ENCODE measurements at places on chromosomes 5 and 9. TPM values are rescaled to one million over a fixed set of nuclear protein-coding genes. Genes with fewer than 3 reads are reported as not detected.

- no peak for DNase-seq
These were observed 459.0 kb downstream of the TLE4 start for GRCh38 chr9:80030801-80031200.

DNA sequence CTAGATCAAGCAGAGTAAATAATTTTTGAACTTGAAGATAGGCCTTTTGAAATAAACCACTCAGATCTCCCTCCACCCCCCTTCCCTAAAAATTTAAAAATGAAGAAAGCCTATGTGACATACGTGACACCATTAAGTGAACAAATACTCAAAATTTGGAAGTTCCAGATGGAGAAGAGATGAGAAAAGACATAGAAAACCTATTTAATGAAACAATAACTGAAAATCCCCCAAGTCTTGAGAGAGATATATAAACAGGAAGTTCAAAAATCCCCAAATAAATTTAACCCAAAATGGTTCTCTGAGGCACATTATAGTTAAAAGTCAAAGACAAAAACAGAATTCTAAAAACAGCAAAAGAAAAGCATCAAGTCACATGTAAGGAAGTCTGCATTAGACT lies 428.6 kb downstream of the PSAT1 start:
- DNase-seq = no peak

DNA sequence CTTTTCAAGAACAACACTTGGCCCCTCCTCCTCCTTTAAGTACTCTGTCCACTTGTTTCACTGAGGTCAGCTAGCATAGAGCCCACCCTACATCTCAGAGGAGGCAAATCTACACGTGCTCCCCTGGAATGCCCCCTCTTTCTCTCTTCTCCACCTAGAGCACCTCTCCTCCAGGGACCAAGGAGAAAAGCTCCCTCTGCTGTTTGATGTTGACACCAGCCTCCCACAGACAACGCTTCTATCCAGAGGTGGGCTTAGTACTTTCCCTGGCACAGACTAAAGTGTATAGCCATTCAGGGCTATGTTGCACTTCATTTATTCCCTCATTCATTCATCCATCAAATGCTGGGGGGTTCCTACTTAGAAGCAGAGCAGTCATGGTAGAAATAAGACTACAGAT lies 68.2 kb upstream of the TAF1L start:
- DNase-seq = no peak

DNA sequence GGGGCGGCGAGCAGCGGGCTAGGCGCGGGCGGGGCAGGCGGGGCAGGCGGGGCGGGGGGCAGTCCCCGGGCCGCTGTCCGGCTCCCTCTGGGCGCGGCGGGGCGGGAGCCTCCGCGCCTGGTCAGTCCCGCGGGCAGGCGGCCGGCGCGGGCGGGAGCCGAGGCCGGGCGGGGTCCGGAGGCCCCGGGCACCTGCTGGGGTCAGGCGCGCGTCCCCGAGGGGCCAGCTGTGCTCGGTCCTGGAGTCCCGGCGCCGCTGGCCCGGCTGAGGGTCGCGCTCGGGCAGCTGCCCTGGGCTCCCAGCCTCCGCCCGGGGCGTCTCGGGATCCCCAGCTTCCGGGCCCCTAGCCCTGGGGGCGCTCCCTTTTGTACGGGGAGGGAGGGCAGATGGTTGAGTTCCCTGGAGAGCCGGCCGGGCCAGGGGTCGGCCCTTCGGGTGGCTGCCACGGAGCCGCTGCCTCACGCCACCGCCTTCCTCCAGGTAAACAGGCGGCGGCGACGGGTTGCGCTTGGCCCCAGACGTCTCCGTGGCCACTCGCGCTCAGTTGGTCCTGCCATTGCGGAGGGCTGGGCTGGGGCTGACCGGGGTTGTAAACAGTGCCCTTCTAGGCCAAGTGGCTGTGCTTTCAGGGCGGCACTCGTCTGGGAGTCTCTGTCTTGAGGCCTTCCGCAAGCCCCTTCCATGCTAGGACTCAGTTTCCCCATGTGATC lies 473 bp downstream of the ZBTB34 start:
- peak; percentile 49 for DNase-seq

DNA sequence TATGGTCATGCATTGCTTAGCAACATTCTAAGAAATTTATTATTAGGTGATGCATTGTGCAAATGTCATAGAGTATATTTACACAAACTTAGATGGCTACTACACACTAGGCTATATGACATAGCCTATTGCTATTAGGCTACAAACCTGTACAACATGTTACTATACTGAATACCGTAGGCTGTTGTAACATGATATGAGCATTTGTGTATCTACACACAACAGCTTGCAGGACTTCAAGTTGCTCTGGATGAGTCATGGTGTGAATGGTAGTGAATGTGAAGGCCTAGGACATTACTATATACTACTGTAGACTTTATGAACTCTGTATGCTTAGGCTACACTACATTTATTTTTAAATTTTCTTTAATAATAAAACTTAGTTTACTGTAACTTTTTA lies 107.2 kb upstream of the MAMDC2 start:
- DNase-seq = no peak

DNA sequence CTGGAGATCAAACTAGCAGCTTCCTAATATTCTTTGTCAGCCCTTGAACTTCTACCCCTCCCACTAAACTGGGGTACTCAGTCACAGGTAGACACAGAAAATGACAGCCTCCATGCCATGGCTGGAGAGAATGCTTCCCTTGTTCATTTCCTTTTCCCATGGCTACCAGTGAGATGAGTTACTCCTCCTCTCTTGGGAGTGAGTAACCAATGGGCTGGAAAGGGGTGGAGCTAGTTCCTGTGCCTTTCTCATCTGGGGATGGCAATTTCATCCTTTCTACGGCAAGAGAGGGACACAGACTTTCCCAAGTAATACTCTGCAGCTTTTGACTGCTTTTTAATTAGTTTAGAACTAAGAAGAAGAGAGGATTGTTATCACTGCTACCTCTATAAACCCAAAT lies 1045.6 kb upstream of the WWC1 start:
- no peak for DNase-seq

DNA sequence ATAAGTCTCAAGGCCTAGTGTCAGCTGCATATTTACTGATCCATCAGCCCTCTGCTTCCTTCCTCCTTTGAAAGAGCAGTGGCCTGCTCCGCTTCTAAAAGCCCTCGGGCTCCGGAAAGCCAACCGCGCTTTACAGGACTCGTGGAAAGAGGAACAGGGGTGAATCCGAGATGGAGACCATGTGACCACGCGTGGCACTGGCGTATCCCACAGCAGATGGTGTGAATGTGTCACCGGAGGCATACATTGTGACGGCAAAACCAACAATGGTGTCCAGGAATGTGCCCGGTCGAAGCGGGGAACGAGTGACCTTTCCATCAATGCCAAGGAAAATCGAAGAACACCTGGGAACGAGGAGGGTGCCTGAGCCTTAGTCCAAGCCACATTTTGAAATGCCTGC lies 484.6 kb downstream of the SPATA31A7 start:
- DNase-seq = no peak

GRCh38 chr5:132136906-132137305 lies 63.3 kb downstream of the CSF2 start:
- DNase-seq = no peak

- DNase-seq = no peak
These were observed 915.7 kb downstream of the EFNA5 start for GRCh38 chr5:106755066-106755465.

GRCh38 chr9:77276799-77277198 lies 99.5 kb downstream of the VPS13A start:
- DNase-seq = no peak

- no peak for DNase-seq
These were observed 7.6 kb upstream of the HMGCS1 start for GRCh38 chr5:43320846-43321245.

DNA sequence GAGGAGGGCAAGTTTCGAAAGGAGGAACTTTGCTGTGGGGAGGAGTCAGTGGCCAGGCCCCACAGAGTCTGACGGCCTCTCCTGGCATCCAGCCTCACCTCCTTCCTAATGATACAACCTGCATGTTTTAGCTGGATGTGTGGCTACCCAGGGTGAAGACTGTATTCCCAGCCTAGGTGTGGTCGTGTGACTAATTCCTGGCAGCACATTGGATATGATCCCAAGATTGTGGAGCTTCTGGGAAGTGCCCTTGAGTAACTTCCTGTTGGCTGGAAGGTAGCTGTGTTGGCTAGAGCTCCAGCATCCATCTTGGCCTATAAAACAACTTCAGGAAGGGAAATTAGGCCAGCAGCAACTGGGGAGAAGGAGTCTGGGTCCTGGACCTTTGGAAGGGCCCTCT lies 19.0 kb upstream of the LPCAT1 start:
- no peak for DNase-seq

GRCh38 chr9:134962065-134962972 lies 44.6 kb upstream of the FCN1 start:
- no peak for DNase-seq

DNA sequence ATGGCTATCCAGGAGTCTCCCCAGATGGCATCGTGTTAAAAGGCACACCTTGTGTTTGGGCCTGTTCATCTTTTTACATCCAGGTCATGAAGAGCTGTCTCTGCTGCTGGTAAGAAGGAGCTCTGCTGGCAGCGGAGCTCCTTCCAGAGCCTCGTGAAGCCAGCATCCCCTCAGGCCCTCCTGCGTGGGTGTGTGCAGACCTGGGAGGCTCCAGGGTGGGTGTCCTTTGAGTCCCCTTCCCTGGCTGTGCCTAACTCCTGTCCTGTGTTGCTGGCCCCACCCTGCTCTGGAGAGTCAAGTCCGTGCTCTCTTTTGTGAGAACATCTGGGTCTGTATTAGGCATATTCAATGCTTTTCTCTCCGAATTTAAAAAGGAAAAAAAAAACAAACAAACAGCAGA lies 149.6 kb upstream of the IRX2 start:
- no peak for DNase-seq

DNA sequence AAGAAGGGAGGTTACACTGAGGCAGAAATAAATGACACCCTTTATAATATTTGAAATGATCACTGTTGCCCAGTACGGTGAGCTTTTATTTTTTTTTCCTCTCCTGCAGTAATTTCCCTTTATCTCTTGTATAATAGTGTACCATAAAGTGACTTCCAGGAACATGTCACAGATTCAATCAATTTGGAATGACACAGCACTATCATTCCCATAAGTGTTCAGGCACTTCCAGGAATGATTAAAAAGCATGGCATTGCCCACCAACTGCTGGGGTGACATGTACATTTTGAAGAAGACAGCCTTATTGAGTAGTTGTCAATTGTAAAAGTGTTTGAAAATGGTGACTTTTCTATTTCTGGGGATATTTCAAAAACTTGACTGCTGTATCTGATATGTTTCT lies 1700.9 kb upstream of the NUDT12 start:
- no peak for DNase-seq

DNA sequence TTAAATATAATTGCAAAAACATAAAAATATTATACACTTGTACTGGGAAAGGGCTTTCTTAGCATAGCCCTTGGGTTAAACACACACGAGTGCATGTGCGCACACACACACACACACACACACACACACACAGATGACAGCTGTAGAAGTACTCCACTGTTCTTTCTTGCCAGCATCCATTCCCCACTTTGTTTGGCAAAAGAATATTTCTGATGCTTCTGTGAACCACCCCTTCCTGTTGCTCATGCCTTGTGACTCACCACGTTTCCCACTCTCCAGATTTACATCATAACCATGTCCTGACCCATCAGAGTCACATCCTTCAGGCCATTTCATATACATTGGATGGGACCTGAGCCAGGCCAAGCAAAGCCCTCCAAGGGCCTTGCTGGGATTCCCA lies 280.1 kb downstream of the DNAH5 start:
- DNase-seq = no peak

Gene SLCO4C1
- total RNA-seq = 0.17 TPM

GRCh38 chr9:12699529-12699928 lies 6.3 kb downstream of the TYRP1 start:
- DNase-seq = no peak

GRCh38 chr5:147578228-147579024 lies 68.6 kb upstream of the DPYSL3 start:
- no peak for DNase-seq

Gene MEIKIN
- total RNA-seq = not detected

Gene SOX30
- total RNA-seq = not detected

GRCh38 chr5:126801174-126801991 lies 24.4 kb downstream of the LMNB1 start:
- DNase-seq = no peak

Gene C9orf43
- 0.12 TPM for total RNA-seq

Gene TRPM6
- total RNA-seq = 0.32 TPM

Gene PCDHA2
- total RNA-seq = not detected

DNA sequence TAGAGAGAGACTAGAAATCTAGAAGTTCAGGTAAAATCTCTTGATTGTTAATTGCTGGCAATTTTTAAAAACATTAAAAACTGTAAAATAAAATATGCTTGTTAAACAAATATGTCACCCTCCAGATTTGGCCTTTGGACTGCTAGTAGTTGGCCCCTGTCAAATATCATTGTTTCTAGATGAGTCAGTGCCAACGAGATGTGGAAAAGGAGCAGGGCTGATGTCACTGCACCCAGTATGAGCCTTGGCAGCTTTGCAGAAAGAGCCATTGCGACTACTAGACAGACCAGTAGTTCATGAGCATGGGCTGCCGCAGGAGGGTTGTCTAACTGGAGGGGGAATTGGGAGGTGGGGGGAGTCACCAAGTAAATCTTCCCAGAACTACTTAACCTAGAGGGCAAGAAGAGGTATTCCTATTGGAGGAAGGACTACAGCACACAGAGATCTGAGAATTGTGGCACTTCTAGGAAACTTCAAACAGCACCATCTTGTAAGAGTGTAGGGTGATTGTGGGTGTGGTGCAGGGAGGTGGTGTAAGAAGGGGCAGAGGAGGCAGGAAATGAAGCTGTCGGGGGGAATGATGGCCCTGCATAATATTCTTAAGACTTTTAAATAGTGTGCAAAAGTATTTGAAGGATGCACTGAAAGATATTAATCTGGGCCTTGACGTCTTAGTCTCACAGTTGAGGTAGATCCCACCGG lies 7.1 kb upstream of the DOCK2 start:
- no peak for DNase-seq

GRCh38 chr9:94178927-94179326 lies 80.2 kb upstream of the ZNF169 start:
- no peak for DNase-seq

- no peak for DNase-seq
These were observed 120.2 kb upstream of the GRHPR start for GRCh38 chr9:37302277-37302676.

Gene PCDHB6
- 0.32 TPM for total RNA-seq

DNA sequence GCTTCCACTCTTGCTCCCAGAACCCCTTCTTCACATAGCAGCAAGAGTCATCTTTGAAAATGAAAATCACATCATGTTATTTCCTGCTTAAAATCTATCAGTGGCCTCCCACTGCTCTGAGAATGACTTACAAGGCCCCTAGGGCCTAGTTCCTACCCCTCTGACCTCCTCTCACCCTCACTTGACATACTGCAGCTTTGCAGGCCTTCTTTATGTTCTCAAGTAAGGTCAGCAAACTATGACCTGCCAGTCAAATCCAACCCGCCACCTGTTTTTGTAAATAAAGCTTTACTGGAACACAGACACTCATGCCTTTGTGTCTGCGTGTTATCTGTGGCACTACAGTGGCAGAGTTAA lies 185.7 kb downstream of the NR3C1 start:
- no peak for DNase-seq

- no peak for DNase-seq
These were observed 179.8 kb upstream of the ARRDC3 start for GRCh38 chr5:91562922-91563321.

- DNase-seq = no peak
These were observed 1.2 kb upstream of the SLC25A48 start for GRCh38 chr5:135832941-135833920.
